ENCODE measurements at places on chromosomes 1 and 21. TPM values are rescaled to one million over a fixed set of nuclear protein-coding genes. Genes with fewer than 3 reads are reported as not detected.
A peak's percentile ranks its signal among the peaks of the same experiment; 100 is the strongest.

DNA sequence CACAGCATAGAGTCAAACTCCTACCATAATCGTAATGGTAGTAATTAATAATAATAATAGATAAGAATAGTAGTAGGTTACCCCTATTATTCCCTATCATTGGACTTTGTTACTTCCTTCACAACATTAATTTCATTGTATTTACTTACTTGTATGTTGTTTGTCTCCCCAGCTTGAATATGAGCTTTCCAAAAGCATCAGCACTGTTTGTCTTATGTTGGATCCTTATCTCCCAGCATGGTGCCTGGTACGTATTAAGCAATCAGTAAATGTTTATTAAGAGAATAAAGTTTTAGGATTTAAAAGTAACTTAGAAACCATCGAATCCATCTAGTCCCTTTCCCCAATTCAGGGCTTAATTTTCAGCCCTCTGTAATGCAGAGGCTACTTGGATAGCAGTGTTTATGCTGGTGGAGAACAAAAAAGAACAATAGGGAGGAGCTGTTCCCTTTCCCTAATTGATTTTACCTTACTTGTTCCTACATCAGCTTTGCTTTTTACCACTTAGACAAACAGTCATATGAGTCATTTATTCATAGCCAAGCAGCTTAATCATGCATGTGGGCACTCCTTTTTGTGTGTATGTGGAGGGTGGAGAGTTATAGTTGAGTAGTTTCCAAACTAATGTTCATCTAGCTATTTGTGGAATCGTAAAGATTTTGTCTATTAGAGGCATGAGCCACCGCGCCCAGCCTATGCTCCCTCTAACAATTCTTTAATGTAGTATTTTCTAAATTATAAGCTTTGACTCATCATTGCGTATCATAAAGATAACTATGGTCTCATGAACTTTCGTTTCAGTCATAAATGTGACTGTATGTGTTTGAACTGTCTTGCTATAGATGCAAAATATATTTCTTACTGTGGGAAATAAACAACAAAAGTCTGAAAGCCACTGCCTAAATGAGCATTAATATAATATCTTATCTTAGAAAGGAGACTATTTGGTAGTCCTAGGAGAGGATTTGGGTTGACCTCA is 20.9 kb upstream of the DR1 start:
- no peak overlapping the region for H3K4me3 ChIP-seq
- H3K27me3 ChIP-seq, result no peaks in the 10 kb centered on the region
- DNase-seq, result no peak
- H3K4me1 ChIP-seq, result no peaks in the 10 kb centered on the region
- H3K27ac ChIP-seq, result no peak overlapping the region
- no peaks in the 10 kb centered on the region for H3K36me3 ChIP-seq

DNA sequence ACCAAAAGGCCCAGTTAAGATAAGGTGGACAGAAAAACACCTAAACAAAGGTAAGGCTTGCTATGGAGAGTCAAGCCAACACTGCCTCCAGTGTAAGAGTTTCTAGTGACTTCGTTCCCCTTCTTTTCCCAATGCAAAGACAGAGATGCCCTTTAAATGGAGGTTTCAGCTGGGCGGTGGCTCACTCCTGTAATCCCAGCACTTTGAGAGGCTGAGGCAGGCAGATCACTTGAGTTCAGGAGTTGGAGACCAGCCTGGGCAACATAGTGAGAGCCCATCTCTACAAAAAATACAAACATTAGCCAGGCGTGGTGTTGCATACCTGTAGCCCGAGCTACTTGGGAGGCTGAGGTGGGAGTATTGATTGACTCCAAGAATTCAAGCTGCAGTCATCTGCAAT is 24.0 kb upstream of the COL6A1 start:
- H3K4me3 ChIP-seq, result no peak overlapping the region
- no peak for DNase-seq
- no peaks in the 10 kb centered on the region for H3K27me3 ChIP-seq
- peak overlapping the region; percentile 69 for H3K27ac ChIP-seq
- peaks cover 37% of the 10 kb centered on the region for H3K4me1 ChIP-seq

Gene MAPKAPK2
- 234 TPM for total RNA-seq

Gene SPRR1A
- not detected for total RNA-seq

Gene SH2D1B
- 1.1 TPM for total RNA-seq

- H3K27ac ChIP-seq, result no peak overlapping the region
- H3K4me3 ChIP-seq, result no peak overlapping the region
These were observed 10.4 kb downstream of the ARHGEF11 start for GRCh38 chr1:157035121-157035520.

GRCh38 chr1:200400556-200400955 is 9.3 kb downstream of the ZNF281 start:
- no peak overlapping the region for H3K27ac ChIP-seq
- H3K36me3 ChIP-seq, result peaks cover 3% of the 10 kb centered on the region
- DNase-seq, result no peak
- H3K4me3 ChIP-seq, result no peak overlapping the region
- H3K27me3 ChIP-seq, result no peaks in the 10 kb centered on the region

All from heart left ventricle (tissue), 16 donors.